Cortex of kidney (tissue), 1 donor: ENCODE measurements at places on chromosomes 2 and 18.

GRCh38 chr18:48099481-48100164, 169.2 kb upstream of the SMAD2 start:
- no peak for DNase-seq

DNA sequence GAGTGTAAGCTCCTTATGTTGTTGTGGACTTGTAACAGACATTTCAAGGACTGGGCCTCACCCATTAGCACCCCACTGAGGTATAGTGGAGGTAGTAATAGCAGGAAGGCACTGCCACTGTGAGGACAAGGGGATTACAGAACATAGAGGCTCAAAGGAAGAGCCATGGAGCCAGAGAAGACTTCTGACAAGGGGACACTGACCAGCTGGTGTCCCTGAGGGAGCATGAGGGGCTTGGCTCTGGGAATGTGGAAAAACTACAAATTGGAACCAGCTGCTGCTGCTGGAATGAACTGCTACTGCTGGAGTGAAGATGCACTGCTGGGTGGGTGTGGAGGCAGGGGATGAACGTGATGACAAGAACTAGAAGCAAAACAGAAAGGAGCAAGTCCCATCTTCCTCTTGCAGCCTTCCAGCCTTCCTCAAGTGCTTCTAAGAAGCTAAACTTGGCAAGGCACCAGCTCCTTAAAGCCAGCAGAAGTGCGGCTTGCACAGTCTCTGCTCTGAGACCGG, 167.3 kb upstream of the NOSTRIN start:
- no peak for DNase-seq

DNA sequence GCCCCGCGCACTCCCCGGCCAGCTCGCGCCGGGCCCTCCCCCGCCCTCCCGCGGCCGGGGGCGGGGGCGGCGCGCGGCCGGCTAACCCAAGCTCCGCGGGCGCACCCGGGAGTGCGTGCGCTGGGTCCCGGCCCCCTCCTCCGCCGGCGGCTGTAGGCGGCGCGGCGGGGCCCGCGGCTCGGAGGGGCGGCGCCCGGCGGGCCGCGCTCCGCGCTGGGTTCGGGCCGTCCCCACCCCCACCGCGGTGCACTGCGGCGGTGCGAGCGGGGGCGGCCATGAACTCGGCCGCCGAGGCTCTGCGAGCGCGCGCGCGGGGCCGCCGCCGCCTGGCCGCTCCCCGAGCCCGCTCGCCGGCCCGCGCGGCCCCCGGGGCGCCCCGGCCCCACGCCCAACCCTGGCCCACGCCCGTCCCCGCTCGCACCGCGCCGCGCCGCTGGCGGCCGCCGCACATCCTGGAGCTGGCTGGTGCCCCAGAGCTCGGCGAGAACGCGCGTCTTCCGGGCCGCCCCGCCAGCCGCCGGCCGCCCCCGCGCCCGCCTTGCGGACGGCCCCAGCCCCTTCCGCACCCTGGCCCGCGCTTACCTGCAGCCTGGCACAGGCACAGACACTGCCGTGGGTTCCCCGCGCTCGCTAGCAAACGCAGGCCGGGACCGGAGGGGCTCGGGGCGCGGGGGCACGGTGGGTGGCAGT, at the start of gene ZBTB14:
TSS of gene ZBTB14 (minus strand) at position 496 of the 690 bp plus-strand sequence. CDS start 2,480 bp downstream, outside the sequence.
- DNase-seq = no peak

- DNase-seq = no peak
Measured at GRCh38 chr18:12254820-12255511, 805 bp downstream of the CIDEA start.

DNA sequence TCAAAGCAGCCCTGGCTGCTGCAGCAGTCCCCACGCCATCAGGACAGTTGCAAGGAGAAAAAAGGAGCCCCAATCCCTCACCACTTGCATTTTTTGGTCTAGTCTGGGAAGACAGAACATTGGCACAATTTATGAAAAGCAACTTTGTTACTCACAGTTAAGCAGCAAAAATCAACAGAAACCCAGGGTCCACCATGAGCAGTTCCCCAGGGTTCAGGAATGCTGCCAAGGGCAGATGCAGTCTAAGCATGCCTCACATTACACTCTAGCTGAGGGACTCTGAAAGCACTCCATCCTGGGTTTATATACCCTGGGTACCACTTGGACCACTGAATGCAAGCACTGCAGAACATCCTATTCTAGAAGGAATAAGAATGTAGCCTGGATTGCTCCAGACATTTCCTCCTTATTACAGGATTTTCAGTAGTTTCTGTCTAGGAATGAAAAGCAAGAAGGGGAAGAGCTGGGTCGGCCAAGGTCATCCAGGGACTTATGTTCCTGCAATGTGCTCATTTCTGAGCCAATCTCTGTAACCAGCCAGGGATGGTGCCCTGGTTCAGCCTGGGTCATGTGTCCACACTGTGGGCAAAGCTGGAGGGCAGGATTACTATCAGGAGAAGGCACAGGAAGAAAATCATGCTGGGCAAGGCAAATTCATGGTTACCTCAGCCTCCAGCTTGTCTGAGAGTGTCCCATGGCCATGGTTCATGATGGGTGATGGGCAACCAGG, 19.5 kb upstream of the TMEM163 start:
- no peak for DNase-seq

GRCh38 chr2:222142027-222142426, 156.8 kb downstream of the PAX3 start:
- no peak for DNase-seq

- DNase-seq = no peak
Measured at GRCh38 chr2:96143848-96144480, 1.3 kb downstream of the DUSP2 start.

GRCh38 chr2:216878072-216878471, 18.2 kb upstream of the TNP1 start:
- no peak for DNase-seq

DNA sequence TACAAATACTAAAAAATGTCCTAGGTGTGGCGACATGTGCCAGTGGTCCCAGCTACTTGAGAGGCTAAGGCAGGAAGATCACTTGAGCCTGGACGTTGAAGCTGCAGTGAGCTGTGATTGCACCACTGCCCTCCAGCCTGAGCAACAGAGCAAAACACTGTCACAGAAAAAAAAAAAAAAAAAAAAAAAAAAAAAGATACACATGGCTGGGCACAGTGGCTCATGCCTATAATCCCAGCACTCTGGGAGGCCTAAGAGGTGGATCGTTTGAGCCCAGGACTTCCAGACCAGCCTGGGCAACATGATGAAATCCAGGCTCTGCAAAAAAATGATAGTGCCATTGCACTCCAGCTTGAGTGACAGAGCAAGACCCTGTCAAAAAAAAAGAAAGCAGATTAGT, 13.7 kb downstream of the KANSL1L start:
- no peak for DNase-seq

- DNase-seq = no peak
Measured at GRCh38 chr2:46045888-46046287, 251.3 kb upstream of the EPAS1 start.

GRCh38 chr2:138596403-138596802, 94.8 kb downstream of the SPOPL start:
- DNase-seq = no peak

DNA sequence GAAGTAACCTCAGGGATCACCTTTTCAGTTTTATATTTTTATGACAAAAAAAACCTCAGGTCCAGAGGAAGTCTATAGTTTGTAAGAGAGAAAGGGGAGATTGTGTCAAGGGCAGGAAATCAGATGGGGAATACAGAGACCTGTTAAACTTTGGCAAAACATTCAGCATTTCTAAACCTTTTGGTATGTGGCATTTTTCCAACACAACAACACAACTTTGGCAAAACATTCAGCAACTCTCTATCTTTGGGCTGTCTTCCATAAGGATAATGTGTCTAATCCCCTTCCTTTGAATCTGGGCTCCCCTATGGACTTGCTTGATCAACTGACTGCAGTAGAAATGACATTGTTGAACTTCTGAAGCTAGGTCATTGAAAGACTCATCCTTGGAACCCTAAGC, 220.6 kb upstream of the CCDC68 start:
- no peak for DNase-seq

GRCh38 chr2:64860276-64860885, 128.8 kb upstream of the SLC1A4 start:
- DNase-seq = no peak

DNA sequence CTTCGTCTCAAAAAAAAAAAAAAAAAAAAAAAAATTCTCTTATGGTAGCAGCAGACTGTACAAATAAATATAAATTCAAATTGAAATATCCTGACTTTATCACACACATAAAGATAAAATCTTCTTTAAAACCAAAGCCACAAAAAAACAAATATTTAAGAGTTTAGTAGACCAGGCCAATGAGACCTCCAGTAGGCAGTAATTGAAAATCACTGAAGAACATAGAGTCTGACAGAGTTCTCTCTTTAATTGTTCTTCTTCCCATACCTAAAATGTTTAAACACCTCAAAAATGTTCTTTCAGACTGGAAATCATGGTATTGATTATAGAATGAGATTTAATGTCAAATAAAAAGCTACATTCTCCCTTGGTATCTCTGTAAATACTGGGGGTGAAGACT, 20.8 kb downstream of the PRPF40A start:
- DNase-seq = no peak

GRCh38 chr2:105369777-105370690, 28.8 kb downstream of the FHL2 start:
- no peak for DNase-seq

- DNase-seq = no peak
Measured at GRCh38 chr2:233745073-233745755, 14.9 kb upstream of the UGT1A1 start.

GRCh38 chr2:29865512-29865911, 55.9 kb downstream of the ALK start:
- no peak for DNase-seq

DNA sequence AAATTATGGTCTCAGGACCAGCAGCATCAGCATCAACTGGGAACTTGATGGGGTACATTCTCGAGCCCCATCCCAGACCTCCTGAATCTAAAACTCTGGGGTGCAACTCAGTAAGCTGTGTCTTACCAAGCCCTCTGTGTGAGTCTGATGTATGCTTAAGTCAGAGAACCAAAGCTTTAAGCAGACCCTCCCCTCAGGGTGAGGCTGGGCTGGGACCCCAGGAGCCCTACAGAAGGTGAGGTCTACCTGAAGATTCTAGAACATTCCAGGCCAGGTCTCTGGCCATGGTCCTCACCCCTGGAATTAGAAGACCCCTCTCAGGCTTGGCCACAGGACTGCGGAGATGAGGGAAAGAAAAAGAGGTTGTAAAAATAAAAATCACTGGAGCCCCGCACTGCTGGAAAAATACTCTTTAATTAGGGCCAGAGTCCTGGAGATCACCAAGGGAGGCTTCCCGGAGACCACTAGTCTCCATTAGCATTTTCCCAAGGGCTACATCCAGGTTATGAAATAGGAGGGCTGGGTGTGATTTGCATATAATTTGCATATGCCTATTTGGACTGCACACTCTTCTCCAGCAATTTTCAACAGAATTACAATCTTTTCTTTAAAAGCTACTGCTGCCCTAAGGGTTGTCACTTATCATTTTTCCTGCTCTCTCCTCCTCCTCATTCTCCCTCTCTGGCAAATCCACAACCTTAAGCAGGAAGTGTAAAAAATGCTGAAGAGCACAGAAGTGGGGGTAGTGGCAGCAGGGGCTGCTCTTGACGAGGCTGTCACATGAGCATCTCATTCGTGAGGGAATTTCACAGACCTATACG, 100.2 kb downstream of the ZBTB7C start:
- no peak for DNase-seq

GRCh38 chr2:47903781-47904490, 2.4 kb downstream of the FBXO11 start:
- DNase-seq = no peak

GRCh38 chr2:134027980-134028379, 225.9 kb upstream of the MGAT5 start:
- no peak for DNase-seq

DNA sequence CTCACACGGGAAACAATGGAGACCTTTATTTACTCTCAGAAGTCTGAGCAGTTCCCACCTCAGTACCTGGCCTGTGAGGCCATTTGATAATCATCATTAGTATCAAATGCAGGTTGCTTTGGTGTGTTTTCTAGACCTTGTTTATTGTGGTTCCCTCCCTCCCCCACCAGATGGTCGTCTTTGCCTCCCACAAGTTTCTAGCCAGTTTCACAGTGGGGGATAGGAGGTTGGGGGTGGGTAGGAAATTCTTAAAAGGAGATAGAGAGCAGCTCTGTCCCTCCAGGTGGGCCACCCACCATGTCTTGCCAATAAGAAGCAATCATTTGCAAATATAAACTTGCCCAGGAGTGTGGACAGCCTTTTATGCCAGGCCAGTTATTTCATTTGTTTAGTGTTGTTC, 31.3 kb downstream of the SETBP1 start:
- DNase-seq = no peak

DNA sequence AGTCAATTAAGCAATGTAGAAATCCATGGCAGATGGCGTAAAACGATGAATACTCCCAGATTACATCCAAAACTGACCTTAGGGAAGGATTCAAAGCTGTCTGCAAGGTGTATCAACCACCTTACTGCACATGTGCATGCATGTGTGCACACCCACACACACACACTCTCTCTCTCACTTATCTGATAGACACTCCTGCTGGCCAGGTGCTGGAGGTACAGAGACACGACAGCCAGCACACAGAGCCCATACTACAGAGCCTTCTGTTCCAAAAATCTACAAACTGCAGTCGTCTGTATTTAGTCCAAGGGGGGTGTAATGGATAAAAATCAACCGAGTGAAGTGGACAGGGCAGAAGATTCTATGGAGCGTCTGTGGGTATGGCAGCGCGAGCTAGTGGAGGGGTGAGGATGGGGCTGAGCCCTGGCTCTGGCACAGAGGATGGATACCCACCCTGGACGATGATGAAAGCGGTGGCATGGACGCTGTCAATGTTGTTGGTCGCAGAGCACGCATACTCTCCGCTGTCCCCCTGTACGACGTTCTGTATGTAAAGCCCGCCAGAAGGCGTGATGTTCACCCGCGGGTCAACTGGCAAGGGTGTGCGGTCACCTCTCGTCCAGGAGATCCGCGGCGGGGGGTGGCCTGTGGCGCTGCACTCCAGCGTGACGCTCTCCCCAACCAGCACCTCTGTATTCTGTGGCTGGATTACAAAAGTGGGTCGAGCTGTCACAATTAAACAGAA, 78.4 kb downstream of the PXDN start:
- no peak for DNase-seq

DNA sequence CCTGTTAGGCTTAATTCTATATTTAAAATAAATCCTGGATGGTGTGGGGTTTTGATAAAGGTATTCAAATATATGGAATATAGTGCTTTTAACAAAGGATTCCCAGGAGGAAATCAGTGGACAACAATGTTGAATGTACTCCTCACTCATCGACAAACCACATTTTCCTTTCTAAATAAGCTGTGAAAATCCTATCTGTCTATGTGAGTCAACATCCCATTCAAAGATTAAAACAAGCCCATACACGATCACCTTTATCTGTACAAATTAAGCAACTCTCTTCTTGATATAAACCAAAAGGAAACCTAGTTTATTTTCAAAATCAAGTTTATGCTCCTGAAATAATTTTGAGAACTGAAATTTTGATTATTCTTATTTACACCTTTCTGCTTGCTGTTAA, 153.4 kb downstream of the ERBB4 start:
- no peak for DNase-seq

- no peak for DNase-seq
Measured at GRCh38 chr2:240127911-240128607, 8.0 kb downstream of the COPS9 start.

GRCh38 chr2:104521247-104521646, 332.7 kb upstream of the POU3F3 start:
- no peak for DNase-seq

- DNase-seq = no peak
Measured at GRCh38 chr2:168149150-168149974, 98.0 kb downstream of the STK39 start.

GRCh38 chr18:71011389-71011788, 722.5 kb downstream of the SOCS6 start:
- DNase-seq = no peak
